NCI-H446 (cell line): ENCODE measurements at places on chromosomes 3 and 15.

- peak; percentile 6 for DNase-seq
Observed at GRCh38 chr15:91408476-91409076, 308.5 kb downstream of the SV2B start.

DNA sequence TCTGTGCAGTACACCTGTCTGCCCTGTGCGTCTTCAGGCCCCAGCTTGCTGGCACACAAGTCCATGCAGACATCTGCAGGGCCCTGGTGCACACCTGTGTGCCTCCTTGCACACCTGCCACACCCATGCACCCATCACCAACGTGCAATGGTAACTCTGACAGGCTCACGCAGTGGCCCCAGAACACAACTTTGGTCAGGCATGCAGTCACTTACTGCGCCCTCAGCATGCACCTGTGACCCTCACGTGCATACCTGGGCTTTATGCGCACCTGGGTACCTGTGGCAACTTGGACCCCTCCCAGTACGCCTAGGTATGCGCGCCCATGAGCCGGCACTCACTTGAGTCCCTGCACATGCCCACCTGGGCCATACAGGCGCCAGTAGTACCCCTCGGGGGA is 1.7 kb downstream of the PLXND1 start:
- no peak for DNase-seq

DNA sequence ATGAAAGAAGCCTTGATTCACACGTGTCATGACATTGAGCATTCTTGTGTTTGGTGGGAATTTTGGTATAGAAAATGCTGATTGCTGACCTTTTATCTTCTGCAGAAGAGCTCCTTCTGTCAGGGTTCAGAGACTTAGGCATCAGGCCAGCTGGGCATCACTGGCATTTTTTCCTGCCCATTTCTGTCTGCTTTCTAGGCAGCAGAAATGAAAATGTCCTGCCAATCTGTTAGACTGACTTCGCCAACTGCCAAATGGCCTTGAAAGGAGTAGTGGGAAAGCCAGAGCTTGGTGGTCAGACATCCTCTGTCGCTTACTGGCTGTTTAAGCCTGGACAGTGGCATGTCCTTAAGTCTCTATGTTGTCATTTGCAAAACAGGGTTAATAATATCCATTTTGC is 57.4 kb downstream of the EEFSEC start:
- no peak for DNase-seq

DNA sequence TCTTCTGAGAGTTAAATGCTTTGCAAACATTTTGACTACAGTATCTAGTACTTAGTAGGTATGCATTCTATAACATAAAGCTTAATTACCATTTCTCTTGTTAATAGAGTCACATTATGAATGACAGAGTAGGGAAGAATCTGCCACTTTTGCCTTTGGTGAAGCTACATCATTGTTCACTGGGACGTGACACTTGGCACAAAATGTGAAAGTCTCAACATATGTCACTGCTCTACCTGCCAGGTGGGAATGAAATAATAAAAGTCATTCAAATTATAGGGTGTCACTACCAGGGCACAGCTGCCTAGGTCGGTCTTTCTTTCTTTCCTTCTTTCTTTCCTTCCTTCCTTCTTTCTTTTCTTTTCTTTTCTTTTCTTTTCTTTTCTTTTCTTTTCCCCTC is 17.6 kb downstream of the GPR87 start:
- no peak for DNase-seq

DNA sequence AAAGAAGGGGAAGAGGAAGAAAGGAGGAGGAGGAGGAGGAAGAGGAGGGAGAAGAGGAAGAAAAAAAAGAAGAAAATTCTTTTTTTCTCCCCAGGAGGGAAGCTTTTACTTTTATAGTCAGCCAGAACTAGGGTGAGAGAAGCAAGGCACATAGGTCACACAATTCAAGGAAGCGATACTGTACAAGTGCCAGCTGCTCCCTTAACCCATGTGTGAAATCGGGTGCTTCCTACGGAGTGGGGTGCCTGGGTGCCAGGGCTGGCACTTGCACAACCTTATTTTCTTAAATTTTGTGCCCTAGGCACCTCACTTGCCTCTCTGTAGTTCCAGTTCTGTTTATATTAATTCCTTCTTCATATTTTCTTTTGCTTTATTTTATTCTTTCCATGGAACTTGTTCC is 150.4 kb downstream of the LIPC start:
- DNase-seq: no peak

DNA sequence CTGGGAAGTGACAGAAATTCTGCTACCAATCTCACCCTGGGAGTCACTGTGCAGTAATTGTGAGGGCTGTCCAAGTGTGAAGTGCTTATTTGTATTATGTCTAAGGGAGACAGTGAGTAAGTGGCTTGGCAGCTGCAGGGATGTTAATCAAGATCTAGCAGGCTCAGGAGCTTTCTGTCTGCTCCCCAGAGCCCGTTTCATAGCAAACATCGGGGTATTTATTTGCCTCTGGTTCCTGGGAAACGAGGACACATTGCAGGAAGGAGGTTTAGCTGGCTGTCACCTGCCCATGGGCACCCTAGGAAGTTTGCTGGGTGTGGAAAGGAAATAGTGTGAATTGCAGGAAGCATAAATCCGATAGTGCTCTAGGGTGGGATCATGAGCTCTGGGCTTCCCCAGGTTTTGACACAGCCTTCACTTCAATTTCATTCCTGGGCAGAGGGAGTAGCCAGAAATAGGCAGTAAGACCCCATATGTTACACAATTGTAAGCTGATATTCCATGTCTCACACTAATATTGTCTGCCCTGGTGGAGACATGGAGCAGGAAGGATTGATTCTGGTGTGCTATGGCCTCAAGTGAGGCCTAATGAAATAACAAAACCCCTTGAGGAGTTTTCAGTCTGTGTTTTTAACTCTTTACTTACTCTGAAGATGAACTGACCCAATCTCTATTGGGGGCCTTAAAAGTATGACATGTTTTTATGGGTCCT is 74.1 kb upstream of the MITF start:
- no peak for DNase-seq

- DNase-seq: no peak
Observed at GRCh38 chr3:123153125-123154019, 48.4 kb upstream of the SEC22A start.

GRCh38 chr15:83993591-83993990 is 242.0 kb upstream of the GOLGA6L4 start:
- no peak for DNase-seq

- no peak for DNase-seq
Observed at GRCh38 chr15:43277231-43277823, 10.6 kb upstream of the TGM5 start.

DNA sequence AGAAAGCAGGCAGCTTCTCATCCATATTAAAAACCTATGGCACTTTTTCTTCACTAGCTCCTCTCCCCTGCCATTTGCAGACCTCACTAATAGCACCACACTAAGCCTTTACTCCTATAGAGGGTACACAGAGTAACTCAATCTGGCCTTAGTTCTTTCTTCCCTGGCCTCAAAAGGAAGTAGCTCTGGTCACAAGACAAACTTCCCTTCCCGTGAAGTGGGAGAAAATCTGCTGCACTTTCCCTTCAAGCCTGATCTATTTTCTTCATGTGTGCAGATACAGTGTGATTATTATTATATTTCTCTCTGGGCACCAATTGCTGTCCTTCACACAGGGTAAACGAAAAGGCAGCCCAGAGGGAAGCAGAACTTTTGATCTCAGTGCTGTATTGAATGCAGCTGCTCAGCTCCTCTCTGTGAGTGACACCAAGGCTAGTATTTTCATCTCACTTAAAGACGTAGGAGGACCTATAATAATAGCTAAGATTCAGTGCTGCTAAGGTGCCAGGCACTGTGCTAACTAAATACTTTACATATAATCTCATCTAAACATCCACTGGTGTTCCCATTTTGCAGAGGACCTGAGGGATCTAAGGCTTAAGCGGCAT is 61.9 kb upstream of the RASGRP1 start:
- DNase-seq: no peak

DNA sequence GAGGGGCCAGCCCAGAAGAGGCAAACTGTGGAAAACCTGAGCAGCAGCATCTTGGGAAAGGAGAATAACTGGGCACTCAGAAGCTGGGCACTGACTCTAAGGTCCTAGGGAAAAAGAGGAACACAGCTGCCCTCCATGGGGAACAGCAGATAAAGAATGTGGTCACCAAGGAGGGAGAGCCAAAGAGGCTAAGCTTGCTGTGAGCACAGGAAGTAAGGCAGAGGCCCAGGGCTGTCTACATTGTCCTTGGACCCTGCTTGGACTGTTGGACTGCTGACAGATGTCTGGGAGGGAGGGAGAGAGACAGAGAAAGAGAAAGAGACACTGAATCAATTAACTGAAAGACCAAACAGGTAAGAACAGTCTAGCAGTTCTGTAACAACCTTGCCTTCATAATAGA is 4.5 kb upstream of the MNS1 start:
- no peak for DNase-seq

DNA sequence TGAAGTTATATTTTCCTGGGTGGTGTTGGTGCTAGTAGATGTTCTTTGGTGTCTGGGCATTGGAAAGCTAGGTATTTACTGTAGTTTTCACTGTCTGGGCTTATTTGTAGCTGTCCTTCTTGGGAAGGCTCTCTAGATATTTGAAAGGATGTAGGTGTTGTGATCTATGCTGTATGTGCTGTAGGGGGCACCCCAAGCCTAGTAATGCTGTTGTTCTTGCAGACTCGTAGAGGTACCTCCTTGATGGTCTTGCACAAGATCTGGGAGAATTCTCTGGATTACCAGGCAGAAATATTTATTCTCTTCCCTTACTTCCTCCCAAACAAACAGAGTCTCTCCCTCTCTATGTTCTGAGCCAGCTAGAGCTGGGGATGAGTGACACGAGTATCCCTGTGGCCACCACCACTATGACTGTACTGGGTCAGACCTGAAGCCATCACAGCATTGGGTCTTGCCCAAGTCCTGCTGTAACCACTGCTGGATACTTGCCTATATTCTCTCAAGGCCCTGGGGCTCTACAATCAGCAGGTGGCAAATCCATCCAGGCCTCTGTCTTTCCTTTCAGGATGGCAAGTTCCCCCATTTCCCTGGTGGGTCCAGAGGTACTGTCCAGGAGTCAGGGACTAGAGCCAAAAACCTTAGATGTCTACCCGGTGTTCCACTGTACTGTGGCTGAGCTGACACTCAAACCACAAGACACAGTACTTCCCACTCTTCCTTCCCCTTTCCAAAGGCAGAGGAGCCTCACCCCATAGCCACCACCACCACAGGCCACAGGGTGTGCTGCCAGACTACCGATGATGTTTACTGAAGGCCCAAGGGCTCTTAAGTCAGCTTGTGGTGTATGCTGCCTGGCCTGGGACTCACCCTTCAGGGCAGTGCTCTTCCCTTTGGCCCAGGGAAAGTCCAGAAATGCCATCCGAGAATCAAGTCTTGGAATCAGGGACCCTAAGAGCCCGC is 195.2 kb upstream of the DPPA4 start:
- DNase-seq: no peak

DNA sequence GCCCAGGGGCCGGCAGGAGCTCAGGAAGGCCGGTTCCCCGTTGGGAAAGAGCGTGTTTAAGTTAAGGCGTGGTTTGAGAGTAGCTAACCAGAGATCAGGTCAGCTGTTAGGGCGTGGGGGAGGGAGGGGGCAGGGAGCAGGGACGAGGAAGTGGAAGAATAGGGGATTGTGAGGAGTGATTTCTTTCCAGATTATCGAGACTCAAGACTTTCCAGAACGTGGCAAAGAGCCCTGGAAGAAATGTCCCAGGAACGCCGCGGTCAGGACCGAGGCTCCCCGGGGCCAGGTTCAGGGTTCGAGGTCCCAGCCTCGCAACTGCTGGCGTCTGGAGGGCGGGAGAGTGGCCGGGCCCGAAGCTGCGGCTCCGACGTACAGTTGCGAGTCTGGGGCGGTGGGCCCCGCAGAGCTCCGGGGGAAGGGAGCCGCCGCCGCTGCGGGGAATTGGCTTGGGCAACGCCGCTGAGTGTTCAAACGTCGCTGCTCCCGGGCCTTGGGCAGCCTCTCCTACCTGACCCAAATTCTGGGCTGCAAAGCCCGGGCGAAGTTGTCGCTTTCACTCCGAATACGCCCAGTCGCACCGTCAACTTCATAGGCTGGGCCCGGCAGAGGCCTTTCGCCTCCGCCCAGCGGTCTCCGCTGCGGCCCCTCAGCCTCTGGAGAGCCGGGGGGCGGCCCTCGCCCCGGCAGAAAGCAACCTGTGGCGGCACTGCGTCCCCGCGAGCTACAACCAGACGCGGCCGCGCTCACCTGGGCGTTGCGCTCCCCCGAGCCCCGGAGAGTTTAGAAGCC is 9.5 kb downstream of the ISL2 start:
- DNase-seq: no peak

DNA sequence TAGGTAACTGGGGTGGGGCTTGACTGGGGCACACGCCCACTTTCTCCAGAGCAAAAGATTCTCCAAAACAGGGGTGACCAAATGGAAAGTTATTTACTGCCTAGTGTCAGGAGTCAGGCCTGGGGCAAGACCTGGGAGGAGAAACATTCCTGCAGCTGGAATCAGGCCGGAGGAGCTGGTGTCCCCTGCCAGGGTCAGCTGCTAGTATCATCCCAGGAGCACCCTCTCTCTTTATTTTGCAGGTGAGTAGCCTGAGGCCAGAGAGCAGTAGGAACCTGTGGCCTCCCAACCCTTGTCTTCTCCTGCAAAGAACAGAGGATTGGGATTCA is 32.9 kb downstream of the DNAJB8 start:
- DNase-seq: no peak

DNA sequence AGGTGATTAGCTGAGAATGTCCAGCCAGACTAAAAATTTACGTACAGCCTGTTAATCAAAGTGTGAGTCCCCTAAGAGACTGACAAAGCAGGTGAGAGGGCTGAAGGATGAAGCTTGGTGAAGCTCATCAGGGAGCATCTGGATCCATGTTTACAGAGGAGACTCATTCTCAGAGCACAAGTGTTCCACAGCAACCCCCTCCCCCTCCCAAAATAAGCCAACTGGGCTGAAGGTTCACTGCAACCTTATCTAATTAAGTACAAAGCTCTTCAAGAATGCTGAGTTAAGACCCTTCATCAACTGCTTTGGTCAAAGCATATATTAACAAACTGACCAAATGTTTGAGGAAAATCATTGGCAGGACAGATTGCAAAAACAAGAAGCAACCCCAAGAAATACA is 262.6 kb upstream of the ZNF385D start:
- DNase-seq: no peak

DNA sequence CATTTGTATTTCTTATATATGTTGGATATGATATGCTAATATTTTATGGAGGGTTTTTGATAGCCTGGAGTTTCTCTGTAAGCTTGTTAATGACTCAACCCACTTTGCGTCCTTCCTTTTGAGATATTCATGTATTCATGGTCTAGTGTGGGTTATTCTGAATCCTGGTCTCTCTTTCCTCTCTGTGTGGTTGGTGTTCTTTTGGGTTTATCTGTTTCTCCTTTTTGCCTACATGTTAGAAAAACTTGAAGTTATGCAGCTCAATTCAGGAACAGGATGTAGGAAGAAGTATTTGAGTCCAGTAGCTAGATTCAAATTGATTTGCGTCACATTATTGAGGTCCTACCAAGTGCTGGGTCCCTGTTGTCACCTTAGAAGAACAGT is 28.1 kb downstream of the CMTM7 start:
- DNase-seq: no peak

GRCh38 chr3:157498371-157498770 is 4.8 kb downstream of the VEPH1 start:
- peak; percentile 20 for DNase-seq

GRCh38 chr3:7744850-7745249 is 756.8 kb upstream of the LMCD1 start:
- DNase-seq: no peak
